ENCODE measurements at places on chromosomes 12 and 14.

GRCh38 chr12:57893431-57894353 is 47.2 kb upstream of the CTDSP2 start:
- DNase-seq = no peak

GRCh38 chr14:103097994-103098957 is 3.8 kb downstream of the EXOC3L4 start:
- DNase-seq = no peak

GRCh38 chr14:106207316-106207715 is 680.9 kb downstream of the TMEM121 start:
- no peak for DNase-seq

- no peak for DNase-seq
These were observed 33.5 kb upstream of the KCNA5 start for GRCh38 chr12:5010151-5010550.

DNA sequence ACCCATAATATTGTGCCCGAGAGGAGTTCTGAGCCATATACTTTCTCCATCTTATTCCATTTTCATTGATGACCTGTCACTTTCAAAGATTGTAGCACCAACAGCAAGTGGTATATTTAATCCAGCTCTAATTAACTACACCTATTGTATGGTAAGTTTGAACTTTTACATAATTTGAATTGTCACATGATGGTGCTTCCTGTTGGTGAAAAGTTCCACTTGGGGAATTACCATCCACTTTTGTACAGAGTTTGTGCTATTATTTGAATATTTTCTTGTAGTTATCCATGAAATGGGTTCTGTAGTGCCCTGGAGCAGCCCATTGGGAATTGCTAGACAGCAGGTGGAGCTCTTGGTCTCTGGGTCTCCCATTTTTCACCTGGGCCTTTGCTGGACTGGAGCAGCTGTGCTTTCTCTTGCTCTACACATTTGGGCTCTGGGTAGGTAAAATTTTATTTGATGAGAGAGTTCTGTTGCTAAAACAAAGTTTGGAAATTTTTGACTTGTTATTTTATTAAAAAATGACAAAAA is 3.0 kb downstream of the SMCO3 start:
- DNase-seq = no peak

GRCh38 chr12:22467190-22467589 is 77.2 kb downstream of the C2CD5 start:
- no peak for DNase-seq

Data from Panc1 (cell line).